ENCODE measurements at places on chromosomes 3 and 15.

DNA sequence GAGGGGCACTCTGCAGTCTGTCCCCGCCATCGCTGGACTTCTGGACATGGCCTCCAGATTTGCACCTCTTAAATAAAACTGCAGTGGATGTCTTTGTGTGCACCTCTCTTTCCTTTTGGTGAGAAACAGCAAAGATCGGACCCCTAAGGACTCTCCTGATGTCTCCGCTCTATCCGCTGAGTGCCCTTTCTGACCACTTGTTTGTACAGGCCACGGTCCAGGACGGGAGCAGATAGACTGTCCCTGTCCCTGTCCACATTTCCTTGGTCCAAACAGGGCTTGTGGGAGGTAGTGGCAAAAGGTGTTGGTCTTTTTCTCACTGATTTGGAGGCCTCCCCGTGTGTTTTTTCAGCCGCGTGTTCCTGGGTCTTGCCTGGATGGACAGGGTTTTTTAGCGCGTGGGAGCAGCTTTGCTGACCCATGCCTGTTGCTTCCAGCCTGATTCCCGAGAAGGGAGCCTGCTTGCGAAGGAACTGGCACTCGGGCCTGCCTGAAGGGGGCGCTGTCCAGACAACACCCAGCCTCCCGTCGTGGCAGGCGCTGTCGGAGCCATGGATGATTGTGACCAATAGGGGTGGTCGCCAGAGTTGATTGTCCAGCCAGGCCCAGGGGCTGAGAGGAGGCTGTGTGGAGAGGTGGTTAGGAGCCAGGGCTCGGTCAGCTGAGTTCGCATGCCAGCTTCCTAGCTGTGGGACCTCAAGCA, 13.2 kb upstream of the STAB1 start:
- peaks cover 2% of the 10 kb centered on the region for H3K4me1 ChIP-seq
- H3K27me3 ChIP-seq: peaks cover 2% of the 10 kb centered on the region
- peaks cover 15% of the 10 kb centered on the region for H3K36me3 ChIP-seq
- H3K27ac ChIP-seq: no peak overlapping the region
- no peak overlapping the region for H3K4me3 ChIP-seq

GRCh38 chr3:137202941-137203340, 245.2 kb downstream of the IL20RB start:
- no peak overlapping the region for H3K4me3 ChIP-seq
- H3K36me3 ChIP-seq: no peaks in the 10 kb centered on the region
- no peak for DNase-seq
- no peaks in the 10 kb centered on the region for H3K4me1 ChIP-seq
- no peaks in the 10 kb centered on the region for H3K27me3 ChIP-seq

- no peaks in the 10 kb centered on the region for H3K36me3 ChIP-seq
- peaks cover 17% of the 10 kb centered on the region for H3K27me3 ChIP-seq
- no peak overlapping the region for H3K4me3 ChIP-seq
- H3K4me1 ChIP-seq: no peaks in the 10 kb centered on the region
These were observed 131.1 kb upstream of the NSMCE3 start for GRCh38 chr15:29400701-29401100.

DNA sequence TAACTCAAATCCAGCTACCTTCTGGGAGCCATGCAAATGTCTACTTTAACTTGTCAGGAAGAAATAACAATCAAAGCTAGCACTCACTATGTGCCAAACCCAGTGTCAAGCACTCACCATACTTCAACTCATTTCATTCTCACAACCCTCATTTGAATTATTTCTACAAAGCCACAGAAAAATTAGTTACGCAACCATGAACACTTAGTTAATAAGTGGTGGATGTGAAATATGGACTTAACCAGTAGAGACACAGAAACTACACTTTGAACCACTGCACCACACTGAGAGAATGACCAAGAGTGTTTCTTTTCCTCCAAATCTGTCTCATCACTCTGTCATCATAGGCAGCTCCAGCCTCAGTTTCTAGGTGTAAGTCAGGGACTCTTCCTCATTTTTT, 91.0 kb upstream of the MBNL1 start:
- no peak for DNase-seq
- H3K4me1 ChIP-seq: peaks cover 44% of the 10 kb centered on the region
- H3K36me3 ChIP-seq: no peaks in the 10 kb centered on the region
- H3K27ac ChIP-seq: no peak overlapping the region
- no peak overlapping the region for H3K4me3 ChIP-seq
- H3K27me3 ChIP-seq: no peaks in the 10 kb centered on the region

DNA sequence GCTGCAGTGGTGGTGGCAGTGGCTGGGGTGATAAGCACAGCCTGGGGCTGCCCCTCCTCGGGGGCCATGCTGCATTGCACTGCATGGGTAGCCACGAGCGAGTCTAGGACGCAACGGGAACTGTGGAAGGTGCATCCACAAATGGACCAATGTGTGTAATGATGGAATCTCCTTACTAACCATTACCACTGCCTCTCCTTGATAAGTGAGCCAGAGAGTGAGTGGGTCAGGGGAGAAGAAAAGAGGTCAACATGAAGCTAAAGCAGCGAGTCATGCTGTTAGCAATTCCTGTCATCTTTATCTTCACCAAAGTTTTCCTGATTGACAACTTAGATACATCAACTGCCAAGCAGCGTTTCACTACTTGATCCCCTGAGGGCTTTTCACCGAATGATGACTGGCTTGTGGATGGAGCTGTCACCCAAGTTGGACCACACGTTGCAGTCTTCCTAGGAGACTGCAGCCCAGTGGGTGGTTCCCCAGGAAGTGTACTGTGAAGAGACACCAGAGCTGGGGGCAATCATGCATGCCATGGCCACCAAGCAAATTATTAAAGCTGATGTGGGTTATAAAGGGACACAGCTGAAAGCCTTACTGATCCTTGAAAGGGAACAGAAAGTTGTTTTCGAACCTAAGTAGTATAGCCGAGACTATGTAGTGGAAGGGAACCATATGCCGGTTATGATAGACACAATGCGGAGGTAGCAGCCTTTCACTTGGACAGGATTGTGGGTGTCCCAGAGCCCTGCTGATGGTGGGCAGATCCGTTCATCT, 20.6 kb downstream of the SAMD7 start:
- H3K4me1 ChIP-seq: no peaks in the 10 kb centered on the region
- peaks cover 4% of the 10 kb centered on the region for H3K27me3 ChIP-seq
- no peaks in the 10 kb centered on the region for H3K36me3 ChIP-seq
- H3K27ac ChIP-seq: no peak overlapping the region
- no peak for DNase-seq

DNA sequence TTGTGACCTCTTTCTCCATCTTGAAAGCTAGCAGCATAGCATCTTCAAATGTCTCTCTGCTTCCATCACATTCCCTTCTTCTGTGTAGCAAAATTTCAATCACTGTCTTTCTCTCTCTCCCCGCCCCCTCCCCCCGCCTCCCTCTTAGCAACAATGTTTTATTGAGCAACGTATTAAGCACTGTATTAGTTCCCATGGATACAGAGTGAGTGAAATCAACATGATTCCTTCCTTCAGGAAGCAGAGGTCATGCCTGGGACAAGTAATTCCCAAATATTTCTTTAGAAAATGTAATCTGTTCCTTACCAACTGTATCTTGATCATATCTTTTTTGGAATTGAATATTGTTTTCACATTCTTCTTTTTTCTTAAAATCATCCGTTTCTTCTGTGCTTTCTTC, 373.7 kb upstream of the NECTIN3 start:
- DNase-seq: no peak
- no peak overlapping the region for H3K4me3 ChIP-seq
- H3K4me1 ChIP-seq: no peaks in the 10 kb centered on the region
- no peak overlapping the region for H3K27ac ChIP-seq
- no peaks in the 10 kb centered on the region for H3K27me3 ChIP-seq

GRCh38 chr3:142117056-142117851, 32.1 kb downstream of the TFDP2 start:
- H3K4me3 ChIP-seq: no peak overlapping the region
- peaks cover 58% of the 10 kb centered on the region for H3K4me1 ChIP-seq
- DNase-seq: no peak
- no peaks in the 10 kb centered on the region for H3K36me3 ChIP-seq
- H3K27me3 ChIP-seq: peaks cover 1% of the 10 kb centered on the region
- peak overlapping the region; percentile 11 for H3K27ac ChIP-seq

DNA sequence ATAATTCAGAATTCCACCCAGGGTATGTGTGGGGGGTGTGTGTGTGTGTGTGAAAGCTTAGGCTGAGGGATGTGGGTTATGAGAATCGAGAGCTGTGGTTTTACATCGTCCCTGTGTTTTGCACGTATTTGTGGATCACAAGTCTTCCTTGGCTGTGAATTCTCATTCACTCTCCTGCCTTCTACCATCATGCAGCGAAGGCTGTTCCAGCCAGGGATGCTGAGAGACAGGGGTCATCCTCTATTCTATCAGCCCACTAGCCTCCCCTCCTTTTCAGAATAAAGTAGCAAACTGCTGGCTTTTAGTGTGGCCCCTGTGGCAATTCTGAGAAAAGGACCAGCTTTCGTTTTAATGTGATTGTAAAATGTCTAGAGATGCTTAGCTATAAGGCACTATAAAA, 460.6 kb upstream of the NR2F2 start:
- H3K27ac ChIP-seq: peak overlapping the region; percentile 87
- H3K27me3 ChIP-seq: peaks cover 9% of the 10 kb centered on the region
- peaks cover 100% of the 10 kb centered on the region for H3K4me1 ChIP-seq
- no peaks in the 10 kb centered on the region for H3K36me3 ChIP-seq

GRCh38 chr3:42739401-42740158, 33.5 kb downstream of the CCDC13 start:
- no peak overlapping the region for H3K4me3 ChIP-seq
- H3K27me3 ChIP-seq: peaks cover 4% of the 10 kb centered on the region
- no peak overlapping the region for H3K27ac ChIP-seq
- no peaks in the 10 kb centered on the region for H3K36me3 ChIP-seq

- peaks cover 4% of the 10 kb centered on the region for H3K27me3 ChIP-seq
- H3K4me3 ChIP-seq: no peak overlapping the region
- DNase-seq: no peak
- H3K27ac ChIP-seq: peak overlapping the region; percentile 94
- peaks cover 53% of the 10 kb centered on the region for H3K4me1 ChIP-seq
These were observed 65.0 kb downstream of the MYO5A start for GRCh38 chr15:52463638-52464037.

DNA sequence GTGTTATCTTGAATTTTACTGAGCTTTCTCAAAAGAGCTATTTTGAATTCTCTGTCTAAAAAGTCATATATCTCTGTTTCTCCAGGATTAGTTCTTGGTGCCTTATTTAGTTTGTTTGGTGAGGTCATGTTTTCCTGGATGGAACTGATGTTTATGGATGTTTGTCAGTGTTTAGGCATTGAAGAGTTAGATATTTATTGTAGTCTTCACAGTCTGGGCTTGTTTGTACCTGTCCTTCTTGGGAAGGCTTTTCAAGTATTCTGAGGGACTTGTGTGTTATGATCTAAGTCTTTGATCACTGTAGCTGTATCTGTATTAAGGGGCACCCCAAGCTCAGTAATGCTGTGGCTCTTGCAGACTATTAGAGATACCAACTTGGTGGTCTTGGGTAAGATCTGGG, 10.6 kb upstream of the RAD51 start:
- DNase-seq: no peak
- no peaks in the 10 kb centered on the region for H3K27me3 ChIP-seq
- no peaks in the 10 kb centered on the region for H3K4me1 ChIP-seq

DNA sequence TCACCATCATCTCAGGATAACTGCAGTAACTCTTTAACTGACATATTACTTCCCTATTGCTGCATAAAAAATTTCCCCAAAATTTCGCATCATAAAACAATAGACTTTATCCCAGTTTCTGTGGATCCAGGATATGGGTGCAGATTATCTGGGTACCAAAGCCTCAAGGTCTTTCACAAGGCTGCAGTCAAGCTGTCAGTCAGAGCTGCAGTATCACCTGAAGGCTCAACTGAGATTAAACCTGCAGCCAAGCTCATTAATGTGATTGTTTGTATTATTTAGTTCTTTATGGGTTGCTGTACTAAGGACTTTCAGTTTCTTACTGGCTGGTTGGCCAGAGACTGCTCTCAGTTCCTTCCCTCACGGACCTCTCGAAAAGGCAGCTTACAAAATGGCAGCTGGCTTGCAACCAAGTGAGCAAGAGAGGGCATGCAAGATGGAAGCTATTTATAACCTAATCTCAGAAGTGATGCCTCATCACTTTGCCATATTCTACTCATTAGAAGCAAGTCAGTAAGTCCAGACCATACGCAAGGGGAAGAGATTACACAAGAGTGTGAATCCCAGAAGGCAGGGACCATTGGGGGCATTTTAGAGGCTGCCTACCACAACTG, 54.9 kb downstream of the DCUN1D1 start:
- peaks cover 31% of the 10 kb centered on the region for H3K4me1 ChIP-seq
- peaks cover 41% of the 10 kb centered on the region for H3K36me3 ChIP-seq
- DNase-seq: no peak
- no peak overlapping the region for H3K27ac ChIP-seq

Measured in immature natural killer cell (primary cell).